ENCODE measurements at places on chromosomes 2 and 18.

DNA sequence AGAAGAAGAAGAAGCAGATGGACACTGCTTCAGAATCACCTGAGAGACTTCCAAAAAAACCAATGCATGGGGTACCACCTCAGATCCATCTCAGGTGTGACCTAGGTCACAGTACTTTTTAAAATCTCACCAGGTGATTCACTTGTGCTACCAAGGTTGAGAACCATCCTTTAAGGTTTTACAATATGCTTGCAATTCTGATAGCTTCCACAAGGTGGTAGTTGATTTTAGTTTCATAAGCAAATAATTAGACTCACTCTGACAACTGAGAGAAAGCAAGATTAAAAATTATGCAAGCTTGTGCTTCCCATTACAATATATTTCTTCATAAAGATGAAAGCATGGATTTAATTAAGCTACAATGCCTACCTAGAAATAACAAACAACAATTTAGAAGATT, 355.1 kb downstream of the EN1 start:
- DNase-seq, result peak; percentile 60

DNA sequence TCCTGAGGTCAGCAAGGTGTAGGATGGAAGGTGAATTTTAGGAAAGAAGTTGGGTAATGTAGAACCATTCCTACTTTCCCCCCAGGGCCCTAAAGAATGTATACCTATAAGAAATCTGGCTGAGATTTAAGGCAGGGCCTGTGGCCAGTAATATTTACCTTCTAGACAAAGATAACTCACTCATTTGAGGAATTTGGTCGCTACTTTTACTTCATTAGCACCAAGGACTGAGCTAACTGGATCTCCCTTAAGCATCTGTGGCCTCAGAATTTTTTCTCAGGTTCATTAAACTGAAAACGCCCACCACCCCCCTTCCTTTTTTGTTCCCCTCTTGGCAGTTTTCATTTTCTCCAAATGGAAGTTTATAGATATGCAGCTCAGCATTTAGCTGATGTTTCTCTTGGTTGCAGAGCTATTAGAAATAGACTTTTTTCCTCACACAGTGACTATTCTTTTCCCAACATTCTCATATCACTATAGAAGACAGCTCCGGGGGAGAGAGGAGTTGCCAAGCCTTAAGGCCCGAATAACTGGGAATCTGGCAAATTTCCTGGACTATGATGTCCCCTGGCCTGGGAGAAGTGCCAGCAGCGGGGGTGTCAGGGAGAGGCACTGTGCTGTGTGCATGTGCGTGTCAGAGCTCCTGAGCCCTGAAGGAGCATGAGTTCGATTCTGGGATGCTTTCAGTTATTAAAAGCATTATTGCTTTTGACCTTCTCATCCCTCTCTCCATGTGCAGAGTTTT, 310.9 kb downstream of the PRKCE start:
- no peak for DNase-seq

- no peak for DNase-seq
Observed at GRCh38 chr2:11945139-11946126, 199.0 kb downstream of the LPIN1 start.

DNA sequence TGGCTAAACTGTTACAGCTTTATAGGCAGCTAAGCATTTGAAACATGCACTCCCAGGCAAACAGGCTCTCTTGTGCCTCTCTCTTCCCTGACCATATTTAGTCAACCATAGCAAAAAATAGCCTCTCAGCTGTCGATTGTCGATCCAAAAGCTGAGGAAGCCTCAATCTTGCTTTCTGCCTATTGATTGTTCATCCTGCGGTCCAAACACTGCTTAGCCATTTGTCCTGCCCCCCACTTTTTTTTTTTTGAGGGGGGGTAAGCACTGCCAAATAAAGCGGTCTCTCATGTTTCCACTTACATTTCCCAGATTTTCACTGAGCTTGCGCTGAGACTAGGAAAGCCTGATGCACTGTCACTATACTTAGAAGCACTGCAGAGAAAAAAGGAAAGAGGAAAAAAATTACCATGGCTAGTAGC, 90.8 kb downstream of the MIB1 start:
- no peak for DNase-seq
